ENCODE measurements at places on chromosomes 4 and X. TPM values are rescaled to one million over a fixed set of nuclear protein-coding genes. Genes with fewer than 3 reads are reported as not detected.

Gene SERPINA7
- not detected for total RNA-seq

- no peak for DNase-seq
Observed at GRCh38 chr4:172725581-172725980, 443.0 kb upstream of the GALNT7 start.

DNA sequence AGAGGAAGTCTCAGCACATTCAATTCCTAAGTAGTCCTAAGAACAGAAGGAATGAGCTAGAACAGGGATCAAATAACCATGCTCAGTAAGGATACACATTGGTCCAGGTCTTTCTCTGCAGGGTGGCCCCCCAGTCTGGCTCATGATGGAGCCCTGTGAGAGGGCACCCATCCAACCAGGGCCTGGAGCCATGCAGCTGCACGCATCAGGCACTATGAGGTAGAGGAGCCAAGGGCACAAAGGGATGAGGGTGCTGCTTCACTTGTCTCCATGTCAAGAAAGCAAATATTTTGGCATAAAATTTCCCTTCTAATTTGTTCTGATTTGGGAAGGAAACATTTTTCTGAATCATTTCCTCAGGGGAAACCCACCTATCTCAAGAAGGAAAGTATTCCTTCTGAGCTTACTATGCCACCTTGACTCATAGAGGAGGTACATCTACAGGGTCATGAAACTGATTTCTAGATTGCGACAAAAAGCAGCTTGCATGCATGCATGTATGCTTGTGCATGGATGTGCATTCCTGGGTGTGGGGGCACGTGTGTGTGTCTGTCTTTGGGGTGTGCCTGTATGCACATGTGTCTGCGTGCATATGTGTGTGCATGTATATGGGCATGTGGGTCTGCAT is 600.3 kb downstream of the MID1IP1 start:
- no peak for DNase-seq

GRCh38 chrX:10133980-10134676 is 22.6 kb upstream of the CLCN4 start:
- no peak for DNase-seq

Gene RRH
- total RNA-seq: not detected

Gene TLL1
- total RNA-seq: 7.9 TPM

Measured in kidney epithelial cell (primary cell).